ENCODE measurements at places on chromosomes 7 and 10.

GRCh38 chr7:121041516-121042148 lies 53.1 kb downstream of the CPED1 start:
- DNase-seq, result no peak

- DNase-seq, result no peak
These were observed 29.0 kb downstream of the PDGFA start for GRCh38 chr7:490461-491291.

DNA sequence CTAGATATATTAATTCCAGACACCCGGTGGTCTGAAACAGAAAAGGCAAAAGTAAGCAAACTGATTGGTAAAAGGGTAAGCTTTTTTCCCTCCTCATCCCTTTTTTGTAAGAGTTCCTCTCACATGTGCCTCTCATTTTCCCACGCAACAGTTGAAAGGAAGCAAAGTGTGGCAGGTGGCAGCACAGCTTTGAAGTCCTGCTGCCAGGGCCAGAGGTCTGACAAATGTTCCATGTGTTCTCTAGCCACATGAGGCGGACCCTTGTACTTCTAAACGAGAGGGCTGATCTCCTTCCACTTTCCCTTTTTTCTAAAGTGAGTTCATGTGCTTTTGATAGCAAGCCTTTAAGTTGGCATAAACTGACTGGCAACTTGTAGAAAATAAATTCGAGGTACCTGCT lies 217.5 kb downstream of the POLR1F start:
- no peak for DNase-seq

- no peak for DNase-seq
These were observed 26.0 kb upstream of the GJD4 start for GRCh38 chr10:35579116-35579515.

DNA sequence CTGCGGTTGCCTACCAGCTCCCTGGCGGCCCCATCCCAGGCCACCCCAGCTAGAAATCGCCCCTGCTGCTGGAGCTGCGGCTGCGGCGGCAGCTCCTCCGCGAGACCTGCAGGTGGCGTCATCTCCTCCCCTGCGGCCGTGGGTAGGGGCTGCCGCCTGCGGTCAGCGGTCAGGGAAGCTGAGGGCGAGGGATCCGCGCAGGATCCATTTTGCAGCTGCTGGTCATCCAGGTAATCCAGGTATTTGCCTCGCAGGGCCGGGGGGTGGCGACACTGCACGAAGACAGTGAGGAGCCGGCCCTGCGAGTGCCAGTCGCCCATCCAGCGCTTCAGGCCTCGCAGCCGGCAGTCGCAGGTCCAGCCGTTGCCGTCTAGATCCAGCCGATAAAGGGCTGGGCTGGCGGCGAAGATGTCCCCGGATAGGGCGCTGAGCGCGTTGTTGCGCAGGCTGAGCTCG lies 1.5 kb downstream of the TRIL start:
- DNase-seq, result no peak

- DNase-seq, result no peak
These were observed 91.4 kb downstream of the GPR85 start for GRCh38 chr7:112995059-112995824.

DNA sequence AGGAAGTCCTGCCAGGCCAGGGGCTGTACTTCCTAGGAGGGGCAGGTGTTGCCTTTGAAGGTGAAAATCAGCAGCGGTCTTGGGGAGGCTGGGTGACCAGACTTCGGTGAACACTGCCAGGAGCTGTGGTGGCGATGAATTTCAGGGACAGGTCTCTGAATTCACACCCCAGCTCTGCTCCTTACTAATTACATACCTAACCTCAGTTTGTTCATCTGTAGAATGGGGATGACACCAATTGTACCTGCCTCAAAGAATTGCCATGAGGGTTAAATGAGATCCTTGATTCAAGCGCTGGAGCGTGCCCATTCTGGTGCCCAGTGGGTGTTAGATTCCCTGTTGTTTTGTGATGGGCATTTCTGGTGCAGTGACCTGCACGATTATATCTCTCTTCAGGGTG lies 102.8 kb downstream of the TACC2 start:
- DNase-seq, result no peak
